ENCODE measurements at places on chromosomes 12 and 14. TPM values are rescaled to one million over a fixed set of nuclear protein-coding genes. Genes with fewer than 3 reads are reported as not detected.

GLS2 gene
- 1.5 TPM for total RNA-seq

GRCh38 chr14:33016613-33017012, 77.9 kb downstream of the NPAS3 start:
- no peak for DNase-seq

DNA sequence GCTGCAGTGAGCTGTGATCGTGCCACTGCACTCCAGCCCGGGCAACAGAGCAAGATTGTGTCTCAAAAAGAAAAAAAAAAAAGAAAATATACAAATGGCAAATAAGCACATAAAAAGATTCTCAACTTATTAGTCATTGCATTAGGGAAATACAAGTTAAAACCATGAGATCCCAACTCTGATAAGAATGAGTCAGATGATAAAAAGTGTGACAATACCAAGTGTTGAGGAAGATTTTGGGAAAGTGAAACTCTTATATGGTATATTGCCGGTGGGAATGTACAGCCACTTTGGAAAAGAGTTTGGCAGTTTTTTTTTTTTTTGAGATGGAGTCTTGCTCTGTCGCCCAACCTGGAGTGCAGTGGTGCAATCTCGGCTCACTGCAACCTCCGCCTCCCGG, 7.6 kb upstream of the PRPF40B start:
- no peak for DNase-seq

DNA sequence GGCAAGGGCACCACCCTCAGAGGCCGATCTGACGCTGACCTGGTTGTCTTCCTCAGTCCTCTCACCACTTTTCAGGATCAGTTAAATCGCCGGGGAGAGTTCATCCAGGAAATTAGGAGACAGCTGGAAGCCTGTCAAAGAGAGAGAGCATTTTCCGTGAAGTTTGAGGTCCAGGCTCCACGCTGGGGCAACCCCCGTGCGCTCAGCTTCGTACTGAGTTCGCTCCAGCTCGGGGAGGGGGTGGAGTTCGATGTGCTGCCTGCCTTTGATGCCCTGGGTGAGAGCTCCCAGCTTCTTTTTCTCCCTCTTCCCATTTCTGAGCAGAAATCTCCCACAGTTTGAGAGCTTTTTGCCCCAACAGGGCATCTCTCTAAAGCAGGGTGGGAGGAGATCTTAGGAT, 1.8 kb downstream of the OAS1 start:
- DNase-seq, result no peak

GRCh38 chr12:132633901-132634300, 15.3 kb downstream of the P2RX2 start:
- no peak for DNase-seq
